Thymus (tissue), 14 donors: ENCODE measurements at places on chromosomes 7 and 10.

- DNase-seq = peak; percentile 10
These were observed 1.2 kb downstream of the TSPAN12 start for GRCh38 chr7:120856621-120857352.

- DNase-seq = no peak
These were observed 17.8 kb downstream of the LRRTM3 start for GRCh38 chr10:66943590-66943989.

DNA sequence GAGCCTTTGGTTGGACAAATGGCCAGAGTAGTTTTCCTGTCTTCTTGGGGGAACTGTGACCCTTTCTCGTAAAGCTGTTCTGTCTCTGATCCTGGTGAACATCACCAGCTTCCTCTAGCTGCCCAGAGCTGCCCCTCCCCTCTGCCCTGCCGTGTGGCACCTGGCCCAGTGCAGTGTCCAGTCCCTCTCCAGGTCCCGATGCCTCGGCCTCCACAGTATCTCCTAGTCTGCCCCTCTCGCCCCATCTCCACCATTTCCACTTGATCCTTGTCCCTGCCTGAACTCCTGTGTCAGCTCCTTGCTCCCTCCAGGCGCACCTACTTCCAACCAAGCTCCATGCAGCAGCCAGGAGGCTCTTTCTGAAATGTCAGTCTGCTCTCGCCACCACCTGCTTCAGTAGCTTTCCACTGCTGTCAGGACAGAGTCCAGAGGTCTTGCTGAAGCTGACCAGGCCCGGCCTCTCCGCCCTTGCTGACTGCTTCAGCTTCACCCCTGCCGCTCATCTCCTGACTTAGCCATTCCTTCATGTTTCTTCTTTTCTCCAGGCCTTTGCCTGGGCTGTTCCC is 133.6 kb downstream of the GRK5 start:
- DNase-seq = no peak

- no peak for DNase-seq
These were observed 96.8 kb downstream of the GLCCI1 start for GRCh38 chr7:8065356-8065813.

DNA sequence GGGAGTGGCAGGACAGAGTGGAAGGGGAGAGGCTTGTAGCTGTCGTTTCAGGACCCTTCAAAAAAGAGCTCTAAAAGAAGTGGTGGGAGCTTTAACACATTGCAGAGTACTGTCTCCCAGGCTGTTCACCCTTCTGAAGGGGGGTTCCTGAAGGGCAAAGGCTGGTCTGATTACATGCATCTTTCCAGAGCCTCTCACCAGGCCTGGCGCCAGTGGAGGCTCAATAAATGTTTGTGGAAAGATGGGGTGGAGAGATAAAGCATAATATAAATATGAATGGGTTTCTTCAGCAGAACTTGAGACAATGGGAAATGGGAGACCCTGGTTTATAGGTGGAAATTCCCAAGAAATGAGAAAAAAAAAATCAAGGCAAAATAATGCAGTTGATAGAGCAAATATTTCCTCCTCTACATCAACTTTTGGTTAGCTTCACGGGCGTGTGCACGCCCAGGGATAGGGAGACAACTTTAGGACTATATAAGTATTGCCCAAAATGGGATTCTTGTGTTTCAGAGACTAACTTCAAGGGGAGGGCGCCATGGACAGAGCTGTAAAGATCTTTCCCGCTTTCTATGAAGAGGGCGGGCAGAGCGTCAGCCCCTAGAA is 613 bp upstream of the BUB3 start:
- DNase-seq = no peak

GRCh38 chr10:20596911-20597310 is 300.2 kb downstream of the NEBL start:
- DNase-seq = no peak

- no peak for DNase-seq
These were observed 169.8 kb downstream of the ZMYND11 start for GRCh38 chr10:305034-305433.

- DNase-seq = no peak
These were observed 23.7 kb upstream of the ELOVL3 start for GRCh38 chr10:102202386-102202785.

DNA sequence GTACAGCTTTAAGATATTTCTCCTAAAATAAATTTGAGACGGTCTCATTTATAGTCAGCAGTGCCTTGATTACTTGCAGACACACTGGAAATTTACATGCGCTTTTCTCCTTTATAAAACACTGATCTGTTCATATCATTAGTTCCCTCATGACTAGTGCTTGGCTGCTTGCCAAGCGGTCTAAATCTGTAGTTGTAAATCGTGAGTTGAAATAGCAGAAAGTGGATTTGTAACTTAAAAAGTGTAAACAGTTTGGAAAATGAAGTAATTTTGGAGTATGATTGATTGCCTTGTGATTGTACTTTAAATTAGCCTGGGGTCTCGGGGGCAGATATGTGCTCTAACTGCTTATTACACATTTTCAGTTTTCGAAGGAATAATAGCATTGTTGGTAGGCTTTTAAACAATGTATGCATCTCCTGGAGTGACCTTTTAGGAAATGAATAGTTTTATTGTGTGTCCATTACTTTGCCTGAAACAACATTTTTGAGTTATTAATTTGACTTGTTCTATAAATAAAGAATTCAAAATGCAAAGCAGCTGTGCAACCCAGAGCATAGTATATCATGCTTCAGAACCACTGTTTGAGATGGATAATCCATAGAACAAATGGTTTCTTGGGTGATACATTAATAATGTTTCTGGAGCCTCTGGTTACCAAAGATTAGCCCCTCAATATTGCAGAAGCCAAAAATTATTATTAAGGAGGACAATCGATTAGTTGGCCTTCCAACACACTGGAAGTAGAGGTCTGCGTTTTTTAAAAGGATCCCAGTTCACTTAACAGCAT is 73.3 kb downstream of the ARID5B start:
- no peak for DNase-seq

DNA sequence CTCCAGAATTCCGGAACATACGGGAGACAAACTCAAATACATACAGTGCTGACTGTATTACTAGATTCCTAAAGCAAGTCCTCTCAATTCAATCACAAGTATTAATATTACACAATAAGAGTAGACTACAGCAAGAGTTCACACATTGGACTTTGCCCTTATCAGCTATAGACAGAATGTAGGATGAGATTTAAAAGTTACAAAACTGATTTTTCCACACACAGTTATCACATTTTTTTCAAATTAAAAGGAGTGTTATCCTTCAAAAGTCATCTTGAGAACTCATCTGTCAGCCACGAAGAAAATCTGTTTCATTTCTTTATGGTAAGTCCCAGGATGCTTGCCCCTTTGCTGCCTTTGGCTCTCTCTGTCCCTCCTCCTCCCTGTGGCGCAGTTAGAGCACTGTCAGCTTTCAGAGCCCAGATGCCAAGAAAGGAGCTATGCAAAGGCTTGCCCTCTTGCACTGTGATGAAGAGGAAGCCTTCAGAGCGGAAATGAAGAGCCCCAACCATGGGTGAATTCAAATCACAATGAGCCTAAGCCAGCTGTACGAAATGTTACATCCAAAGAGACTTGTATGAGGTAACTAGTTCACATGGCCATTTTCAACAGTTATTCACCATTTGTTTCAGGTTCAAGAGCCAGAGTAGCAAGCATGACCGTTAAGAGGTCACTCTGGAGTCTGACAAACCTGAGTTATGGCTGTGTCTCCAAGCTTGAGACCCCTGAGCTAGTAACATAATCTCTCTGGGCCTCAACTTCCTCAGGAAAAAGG is 10.7 kb downstream of the NCOA4 start:
- DNase-seq = peak; percentile 72

- DNase-seq = no peak
These were observed 12.6 kb downstream of the DPYSL4 start for GRCh38 chr10:132199268-132199853.

GRCh38 chr10:5531558-5532306 is 7.0 kb downstream of the CALML3 start:
- no peak for DNase-seq

DNA sequence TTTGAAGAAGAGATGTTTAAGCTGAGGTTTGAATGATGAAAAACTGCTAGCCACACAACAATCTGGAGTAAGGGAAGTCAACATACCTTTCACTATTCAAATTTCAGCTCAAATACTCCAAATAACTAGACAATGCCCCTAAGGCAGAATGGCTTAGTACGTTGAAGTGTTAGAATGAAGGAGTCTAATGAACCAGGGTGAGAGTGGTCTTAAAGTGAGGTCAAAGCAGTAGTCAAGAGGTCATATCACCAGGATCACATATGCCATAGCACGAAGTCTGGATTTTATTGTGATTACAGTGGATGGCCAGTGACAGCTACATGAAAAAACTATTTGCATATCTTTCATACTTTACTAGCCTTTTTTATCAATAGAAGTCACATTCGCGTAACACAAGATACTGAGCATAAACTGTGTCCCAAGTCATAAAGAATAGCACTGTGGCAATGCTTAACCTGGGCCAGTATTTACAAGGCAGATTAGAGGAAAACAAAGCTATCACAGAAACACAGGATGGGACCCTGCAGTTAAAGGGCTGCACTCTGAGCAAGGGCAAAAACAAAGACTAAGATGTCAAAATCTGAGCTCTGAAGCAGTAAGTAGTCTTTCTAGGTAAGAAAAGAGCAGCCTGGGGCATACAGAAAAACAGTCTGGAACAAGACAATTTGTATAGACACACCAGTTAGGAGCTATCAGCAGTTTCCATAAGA is 61.5 kb downstream of the HYCC1 start:
- DNase-seq = no peak

DNA sequence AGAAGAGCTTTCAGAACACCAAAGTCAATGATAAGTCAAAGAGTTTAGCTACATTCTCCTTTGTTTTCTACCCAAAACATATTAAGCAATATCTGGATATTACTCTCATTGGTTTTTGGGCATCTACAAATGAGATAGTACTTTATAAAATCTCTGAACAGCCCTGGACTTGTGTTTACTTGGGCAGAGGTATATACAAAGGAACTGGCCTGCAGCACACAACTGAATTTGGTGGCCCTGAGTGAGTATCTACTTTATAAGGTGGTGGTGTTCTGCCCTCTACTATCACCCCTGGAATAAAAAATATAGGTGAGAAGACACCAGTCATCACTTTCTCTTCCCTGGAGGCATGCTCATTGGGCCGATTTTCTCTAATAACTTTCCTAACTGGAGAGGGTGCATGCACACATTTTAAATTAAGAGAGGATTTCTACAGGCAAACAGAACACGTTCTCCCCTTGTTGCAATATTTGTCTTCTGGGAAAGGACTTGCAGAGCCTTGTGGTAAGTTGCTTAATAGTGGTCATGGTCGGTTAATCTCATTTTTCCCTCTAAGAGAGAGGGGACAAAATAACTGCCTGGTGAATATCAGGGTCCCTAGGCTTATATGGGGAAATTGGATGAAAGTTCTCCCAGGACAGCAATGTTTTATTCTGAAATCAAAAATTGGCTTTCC is 41.1 kb downstream of the OTUD1 start:
- no peak for DNase-seq

- DNase-seq = no peak
These were observed 49.0 kb upstream of the LYZL1 start for GRCh38 chr10:29239569-29240472.

DNA sequence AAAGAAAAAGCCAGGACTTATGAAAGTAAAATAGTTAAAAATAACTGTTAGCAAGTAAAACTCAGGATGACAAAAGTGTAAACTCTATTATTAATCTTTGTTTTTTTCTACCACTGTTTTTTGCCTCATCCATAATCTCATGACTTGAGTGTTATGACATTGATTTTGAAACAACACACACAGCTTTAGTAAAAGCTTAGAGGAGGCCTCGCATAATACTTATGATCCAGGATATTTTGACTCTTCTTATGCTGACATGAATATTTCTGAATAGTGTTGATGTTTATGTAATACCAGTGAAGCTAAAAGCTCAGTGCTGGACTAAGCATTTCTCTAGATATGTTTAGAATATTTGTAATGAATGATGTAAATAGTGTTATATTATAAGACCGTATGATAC is 10.5 kb downstream of the KAT6B start:
- DNase-seq = no peak

DNA sequence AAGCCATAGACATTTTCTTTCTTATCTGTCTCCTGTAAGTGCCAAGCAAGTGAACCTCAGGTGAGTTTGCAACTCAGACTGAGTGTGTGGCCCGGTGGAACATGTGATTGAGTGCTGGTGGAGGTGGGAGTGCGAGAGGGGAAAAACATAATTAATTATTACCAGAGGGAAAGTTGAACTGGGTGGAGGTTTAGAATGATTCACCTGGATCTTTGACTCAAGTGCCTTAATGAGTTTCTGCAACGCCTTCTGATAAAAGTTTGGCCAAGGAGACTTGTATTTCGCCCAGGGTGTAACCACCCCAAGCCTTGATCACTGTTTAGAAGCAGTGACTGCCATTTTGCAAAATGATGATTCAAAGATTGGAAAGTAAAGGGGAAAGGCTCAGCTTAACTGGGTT is 513.9 kb downstream of the GATA3 start:
- no peak for DNase-seq

GRCh38 chr7:44259547-44260457 is 59.0 kb downstream of the YKT6 start:
- DNase-seq = no peak

GRCh38 chr10:121559326-121560026 is 38.8 kb downstream of the FGFR2 start:
- DNase-seq = no peak

GRCh38 chr10:115209133-115209532 is 116.0 kb downstream of the ATRNL1 start:
- DNase-seq = no peak

DNA sequence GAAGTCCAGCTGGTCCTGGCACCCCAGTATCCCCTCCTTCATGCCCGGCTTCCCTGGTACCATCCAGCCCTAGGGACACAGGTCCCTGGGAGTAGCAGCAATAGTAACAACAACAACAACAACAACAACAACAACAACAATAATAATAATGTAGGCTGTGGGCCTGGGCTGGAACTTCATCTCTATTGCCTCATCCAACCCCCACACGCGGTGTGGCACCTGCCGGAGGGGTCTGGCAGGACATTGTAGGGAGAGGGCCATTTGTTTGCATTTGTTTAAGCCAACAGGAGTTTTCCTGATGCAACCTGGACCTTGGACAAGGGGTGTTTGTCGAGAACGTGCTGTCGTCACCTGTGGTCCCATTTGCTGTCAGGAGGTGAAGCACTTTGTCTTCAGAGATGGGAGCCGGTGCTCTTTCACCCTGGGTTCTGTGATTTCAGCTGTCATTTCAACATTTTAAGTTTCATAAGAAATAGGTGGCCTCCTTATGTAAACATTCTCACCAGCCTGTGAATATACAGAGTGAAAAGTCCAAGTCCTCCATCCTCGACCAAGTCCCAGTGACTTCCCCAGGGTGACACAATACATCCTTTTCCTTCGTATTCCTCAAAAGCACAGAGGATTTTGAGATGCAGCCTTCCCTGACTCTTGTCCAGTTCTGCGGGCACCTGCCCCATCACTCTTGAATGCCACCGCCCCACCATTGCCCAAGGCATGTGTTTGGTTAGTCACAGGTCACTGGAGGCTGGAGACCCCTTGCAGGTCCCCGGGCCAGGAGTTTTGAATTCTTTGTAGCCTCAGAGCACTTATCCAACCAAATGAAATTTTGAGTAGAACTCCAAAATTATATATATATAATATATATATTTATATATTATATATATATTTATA is 9.2 kb downstream of the LHPP start:
- peak; percentile 45 for DNase-seq

- no peak for DNase-seq
These were observed 76.8 kb upstream of the SEM1 start for GRCh38 chr7:96786261-96786997.
